Stimulated activated CD8-positive, alpha-beta memory T cell treated with anti-CD3 and anti-CD28 coated beads, Interleukin-7, amount 100 ng/mL, for 1 hour (primary cell): ENCODE measurements at places on chromosomes 5 and 9.

GRCh38 chr5:169808118-169808581 lies 171.1 kb downstream of the DOCK2 start:
- DNase-seq, result no peak

DNA sequence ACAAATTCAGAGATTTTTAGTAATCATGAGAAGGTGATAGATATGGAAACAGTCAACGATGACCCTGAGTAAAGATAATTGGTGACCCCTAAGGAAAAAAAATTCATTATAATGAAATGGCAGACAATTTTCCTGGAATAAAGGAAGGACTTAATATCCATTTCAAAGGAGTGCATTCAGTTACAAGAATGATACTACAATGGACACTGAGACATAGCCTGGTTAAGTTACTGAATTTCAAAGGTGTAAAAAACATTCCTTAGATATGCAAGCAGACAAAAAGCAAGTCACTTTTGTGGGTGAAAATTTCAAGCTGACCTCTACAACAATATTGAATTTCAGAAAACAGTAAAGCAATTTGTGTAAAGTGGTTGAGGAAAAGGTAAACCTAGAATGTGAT lies 1012.5 kb upstream of the SEMA6A start:
- DNase-seq, result no peak

DNA sequence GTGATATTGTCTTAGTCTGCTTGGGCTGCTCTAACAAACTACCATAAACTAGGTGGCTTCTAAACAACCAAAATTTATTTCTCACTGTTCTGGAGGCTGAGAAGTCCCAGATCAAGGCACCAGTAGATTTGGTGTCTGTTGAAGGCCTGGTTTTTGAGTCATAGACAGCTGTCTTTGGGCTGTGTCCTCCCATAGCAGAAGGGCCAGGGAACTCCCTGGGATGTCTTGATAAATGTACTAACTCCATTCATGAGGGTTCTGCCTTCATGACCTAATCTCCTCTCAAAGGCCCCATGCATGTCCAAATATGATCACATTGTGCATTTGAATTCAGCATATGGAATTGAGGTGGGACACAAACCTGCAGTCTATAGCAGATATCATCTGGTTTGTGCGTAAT lies 121.2 kb downstream of the CHSY3 start:
- no peak for DNase-seq

- no peak for DNase-seq
Measured at GRCh38 chr5:150590979-150591695, 49.3 kb upstream of the SYNPO start.
